ENCODE measurements at places on chromosomes 4 and X.

GRCh38 chr4:26135331-26135730 is 185.5 kb upstream of the RBPJ start:
- no peak for DNase-seq

DNA sequence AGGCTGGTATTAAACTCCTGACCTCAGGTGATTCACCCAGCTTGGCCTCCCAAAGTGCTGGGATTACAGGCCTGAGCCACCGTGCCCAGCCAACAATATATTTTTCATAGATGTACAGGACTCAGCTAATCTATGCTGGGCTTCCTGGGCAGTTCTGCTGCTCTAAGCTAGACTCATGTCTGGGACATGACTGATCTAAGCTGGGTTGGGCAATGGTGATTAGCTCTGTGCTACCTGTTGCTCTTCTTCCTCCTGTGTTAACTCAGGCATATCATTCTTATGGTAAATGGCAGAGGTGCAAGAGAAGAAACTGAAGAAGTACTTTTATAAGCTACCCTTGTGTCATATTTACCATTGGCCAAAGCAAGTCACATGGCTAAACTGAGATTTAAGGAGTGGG is 11.4 kb upstream of the SUPT20HL2 start:
- no peak for DNase-seq

GRCh38 chr4:144190009-144190408 is 49.5 kb upstream of the GYPA start:
- no peak for DNase-seq

DNA sequence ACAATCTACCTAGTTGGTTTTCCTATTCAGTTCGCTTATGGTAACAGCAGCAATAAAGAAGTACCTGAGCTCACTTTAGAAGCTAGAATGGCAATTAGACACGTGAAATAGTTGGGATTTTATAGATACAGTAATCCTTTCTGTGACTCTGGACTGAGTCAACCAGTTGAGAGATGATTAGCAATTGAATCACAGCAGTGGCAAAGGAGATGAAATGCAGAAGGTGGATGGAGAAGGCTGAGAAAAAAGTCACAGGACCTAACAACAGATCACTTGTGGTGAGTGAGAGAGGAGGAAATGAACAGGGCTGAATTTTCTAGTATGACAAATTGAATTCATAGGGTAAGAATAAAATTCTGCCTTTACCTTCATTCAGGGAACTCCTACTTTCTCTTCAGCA is 197.1 kb upstream of the MAGEB18 start:
- peak; percentile 41 for DNase-seq

DNA sequence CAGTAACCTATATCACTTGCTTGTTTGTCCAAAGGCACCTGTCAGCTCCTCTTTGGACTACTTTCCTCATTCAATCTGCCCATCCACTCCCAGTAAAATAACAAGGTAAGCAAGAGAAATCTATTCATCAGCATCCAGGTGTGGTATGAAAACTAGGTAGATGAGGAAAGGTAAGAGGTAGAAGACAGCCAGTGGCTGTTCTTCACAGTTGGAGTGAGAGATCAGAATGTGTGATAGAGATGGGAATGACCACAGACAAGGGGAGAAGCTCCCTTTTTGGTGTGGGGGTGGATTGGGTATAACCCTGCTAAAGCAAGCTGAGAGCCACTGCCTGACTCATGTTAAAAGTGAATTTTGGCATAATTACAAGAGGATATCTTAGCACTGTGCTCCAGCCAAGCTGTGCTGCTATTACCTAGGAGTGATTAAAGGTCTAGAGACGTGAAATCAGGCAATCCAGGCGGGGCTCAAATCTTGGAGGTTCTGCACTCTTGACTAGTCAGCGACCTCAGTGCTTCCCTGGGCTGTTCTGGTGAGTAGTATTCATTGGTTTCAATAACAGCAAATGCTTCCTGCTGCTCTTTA is 28.1 kb upstream of the RASL11B start:
- no peak for DNase-seq

DNA sequence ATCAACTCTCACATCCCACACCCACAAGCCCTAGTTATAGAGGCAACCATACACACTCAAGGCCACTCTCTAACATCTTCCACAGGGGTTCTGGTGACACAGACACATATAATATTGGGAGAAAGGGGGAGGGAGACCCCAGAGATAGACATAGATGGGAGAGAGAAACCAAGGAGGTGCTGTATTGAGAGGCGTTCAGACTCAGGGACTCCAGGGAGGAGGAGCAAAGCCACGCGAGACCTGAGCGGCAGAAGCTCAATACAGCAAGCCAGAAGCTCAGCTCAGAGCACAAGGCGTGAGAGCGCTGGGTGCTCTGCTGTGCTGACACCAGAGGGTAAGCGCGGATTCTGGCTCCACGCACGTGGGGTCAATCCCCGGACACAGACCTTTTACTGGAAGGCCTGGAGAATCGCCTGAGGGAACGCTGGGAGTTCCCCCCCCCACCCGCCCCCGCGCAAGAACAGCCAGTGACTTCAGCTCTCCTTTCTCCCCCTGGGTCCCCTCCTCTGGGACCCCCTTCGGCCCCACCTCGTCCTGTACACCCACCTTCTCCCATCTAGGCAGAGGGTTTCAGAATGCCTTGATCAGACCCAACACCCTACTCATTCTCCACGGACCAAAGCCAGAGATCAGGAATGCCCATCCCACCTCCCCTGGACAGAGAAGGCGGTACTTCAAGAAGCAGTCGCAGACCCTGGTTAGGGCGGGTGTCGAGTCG is 8.7 kb downstream of the MSX1 start:
- DNase-seq = no peak

- no peak for DNase-seq
Measured at GRCh38 chr4:83605210-83605609, 69.3 kb downstream of the GPAT3 start.

DNA sequence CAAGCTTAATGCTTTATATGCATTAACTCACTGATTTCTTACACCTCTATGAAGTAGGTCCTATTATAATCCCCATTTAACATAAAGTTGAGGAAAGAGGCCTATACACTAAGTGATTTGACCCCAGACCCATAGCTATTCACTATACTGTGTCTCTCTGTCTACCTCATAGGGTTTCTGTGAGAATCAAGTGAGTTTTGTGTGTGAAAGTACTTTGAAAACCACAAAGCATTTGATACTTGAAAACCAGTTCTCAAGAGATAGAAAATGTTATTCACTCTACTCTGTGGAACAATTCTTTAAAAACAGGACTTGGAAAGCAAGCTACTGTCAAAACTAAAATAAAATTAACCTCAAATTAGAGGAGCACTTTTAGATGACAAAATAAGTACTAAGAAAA is 35.0 kb downstream of the SHROOM3 start:
- no peak for DNase-seq

DNA sequence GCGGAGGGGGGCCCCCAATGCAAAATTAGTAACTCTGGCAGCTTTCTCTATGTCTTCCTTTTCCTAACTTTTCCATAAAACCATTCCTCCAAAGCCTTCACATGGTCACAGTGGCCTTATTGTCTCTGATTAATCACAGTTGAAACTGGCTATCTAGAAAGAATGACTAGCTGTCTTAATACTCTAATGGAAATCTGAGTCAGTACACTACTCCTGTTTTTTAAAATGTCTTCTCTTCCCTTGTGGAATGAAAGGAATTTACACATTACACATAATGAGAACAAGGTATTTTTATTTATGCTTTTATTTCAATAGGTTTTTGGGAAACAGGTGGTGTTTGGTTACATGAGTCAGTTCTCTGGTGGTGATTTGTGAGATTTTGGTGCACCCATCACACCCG is 66.3 kb upstream of the PUDP start:
- peak; percentile 3 for DNase-seq

DNA sequence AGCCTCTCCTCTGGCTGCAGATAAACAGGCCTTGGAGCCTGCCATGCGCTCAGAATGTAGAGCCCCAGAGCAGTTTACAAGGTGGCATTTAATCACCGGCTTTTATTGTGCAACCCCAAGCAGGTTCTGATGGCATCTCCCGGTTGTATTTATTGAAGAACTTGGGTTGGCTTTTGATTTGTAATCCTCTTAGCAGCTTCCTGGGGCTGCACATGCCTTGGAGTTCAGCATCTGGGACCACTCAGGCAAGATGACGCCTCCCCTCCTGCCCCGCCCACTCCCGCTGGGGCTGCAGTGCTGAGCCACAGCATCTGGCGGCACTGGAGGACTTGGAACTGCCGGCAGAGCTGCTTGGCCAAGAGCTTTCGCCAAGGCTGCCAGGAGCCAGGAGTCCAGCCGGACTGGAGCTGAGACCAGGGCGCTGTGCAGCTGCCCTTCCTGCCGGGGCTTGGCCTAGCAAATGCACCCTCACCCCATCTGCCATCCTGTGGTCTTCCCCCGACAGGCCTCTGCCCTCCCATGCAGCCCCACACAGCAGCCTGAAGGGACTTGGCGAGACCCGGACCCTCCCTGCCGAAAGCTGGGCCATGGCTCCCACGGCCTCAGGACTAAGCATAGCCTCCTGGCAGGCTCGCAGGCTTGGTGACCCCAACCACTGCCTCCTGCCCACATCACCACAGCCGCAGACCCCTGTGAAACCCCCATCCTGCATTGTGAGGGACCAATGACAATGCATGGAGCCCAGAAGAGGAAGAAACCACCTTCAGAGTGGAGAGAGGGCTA is 5.4 kb downstream of the HTRA3 start:
- peak; percentile 94 for DNase-seq

DNA sequence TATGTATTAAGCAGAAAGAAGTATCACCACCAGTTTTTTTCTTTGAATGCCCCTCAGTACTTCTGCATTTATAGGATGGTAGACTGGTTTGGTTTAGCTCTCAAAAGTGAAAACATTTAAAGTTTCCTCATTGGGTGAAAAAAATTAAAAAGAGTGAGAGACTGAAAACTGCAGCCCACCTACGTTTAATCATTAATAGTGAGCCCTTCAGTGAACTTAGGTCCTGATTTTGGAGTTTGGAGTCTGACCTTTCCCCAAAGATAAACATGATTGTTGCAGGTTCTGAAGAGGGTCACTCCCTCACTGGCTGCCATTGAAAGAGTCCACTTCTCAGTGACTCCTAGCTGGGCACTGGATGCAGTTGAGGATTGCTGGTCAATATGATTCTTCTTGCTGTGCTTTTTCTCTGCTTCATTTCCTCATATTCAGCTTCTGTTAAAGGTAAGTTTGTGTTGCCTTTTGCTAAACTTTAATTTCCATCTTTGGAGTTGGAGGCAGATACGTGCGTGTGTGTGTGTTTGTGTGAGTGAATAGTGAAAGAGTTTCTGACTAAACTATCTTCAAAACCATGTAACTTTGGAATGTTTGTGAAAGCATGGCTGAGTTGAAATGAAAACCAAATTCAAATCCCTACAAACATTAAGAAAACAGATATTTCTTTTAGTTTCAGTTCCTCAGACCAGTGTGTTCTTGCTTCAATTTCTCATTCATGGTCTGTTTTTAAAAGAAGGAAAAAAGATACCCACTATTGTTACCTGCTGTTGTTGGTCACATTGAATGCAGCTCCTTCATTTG is at the start of gene MTTP:
TSS of gene MTTP (plus strand) at position 295 of the 795 bp plus-strand sequence. CDS start at position 381, 86 bp downstream.
- no peak for DNase-seq

- DNase-seq = peak; percentile 86
Measured at GRCh38 chr4:108700081-108700757, 49.8 kb downstream of the OSTC start.

- DNase-seq = no peak
Measured at GRCh38 chr4:80128941-80129340, 55.9 kb upstream of the ANTXR2 start.

DNA sequence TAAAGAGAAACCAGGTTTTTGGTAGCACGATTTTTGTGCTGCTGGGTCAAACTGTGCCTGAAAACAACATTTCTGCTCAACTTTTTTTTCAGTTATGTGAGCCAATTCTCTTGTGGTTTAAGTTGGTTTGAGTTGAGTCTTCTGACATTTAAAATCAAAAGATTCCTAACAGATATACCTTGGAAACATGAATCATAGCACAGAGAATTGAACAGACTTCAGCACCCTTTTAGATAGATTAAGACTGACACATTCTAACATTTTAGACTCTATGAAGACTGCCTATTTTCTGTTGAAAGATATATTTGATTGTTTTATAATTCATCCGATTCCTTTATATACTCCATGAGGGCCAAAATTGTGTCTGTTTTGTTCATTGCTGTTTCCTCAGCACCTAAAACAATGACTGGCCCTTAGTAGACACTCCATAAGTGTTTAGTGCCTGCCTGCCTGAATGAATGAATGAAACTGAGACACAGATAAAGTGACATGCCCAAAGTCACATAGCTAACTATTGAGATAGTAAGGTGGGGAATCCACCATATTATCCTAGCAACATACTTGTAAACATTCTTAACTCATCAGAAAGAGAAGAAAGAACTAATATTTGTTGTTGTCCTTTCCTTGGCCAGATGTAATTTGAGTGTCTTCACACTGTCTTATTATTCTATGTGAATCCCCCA is 624.0 kb downstream of the MID1IP1 start:
- no peak for DNase-seq

GRCh38 chr4:161522031-161522430 is 641.8 kb downstream of the FSTL5 start:
- no peak for DNase-seq

- no peak for DNase-seq
Measured at GRCh38 chr4:159158083-159158617, 55.3 kb downstream of the RAPGEF2 start.

GRCh38 chr4:93232883-93233282 is 595.7 kb upstream of the ATOH1 start:
- no peak for DNase-seq

DNA sequence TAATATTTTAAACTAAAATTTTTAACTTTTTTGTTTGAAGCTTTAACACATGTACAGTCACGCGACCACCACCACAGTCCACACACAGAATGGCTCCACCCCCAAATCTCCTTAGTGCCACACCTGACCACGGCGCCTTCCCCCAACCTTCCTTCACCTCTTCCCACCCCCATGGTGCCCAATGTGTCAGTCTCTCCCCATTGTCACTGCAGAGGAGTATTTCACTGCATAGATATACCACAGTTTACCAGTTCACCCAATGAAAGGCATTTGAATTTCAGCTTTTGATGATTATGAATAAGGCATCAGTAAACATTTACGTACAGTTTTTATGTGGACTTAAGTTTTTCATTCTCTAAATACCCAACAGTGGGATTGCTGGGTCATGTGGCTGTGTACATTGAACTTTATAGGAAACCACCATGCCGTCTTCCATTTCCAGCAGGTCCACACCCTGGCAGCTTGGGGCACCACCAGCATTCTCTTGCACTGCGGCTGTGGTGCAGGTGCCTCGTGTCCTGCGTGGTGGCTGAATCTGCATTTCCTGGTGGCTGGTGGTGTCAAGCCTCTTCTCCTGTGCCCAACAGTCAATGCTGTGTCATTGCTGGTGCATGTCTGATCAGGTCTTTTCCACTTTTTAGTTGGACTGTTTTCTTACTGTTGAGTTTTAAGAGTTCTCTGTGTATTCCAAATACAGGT is 49.0 kb downstream of the CPLX1 start:
- DNase-seq = no peak

GRCh38 chr4:186939766-186940165 is 216.1 kb upstream of the FAT1 start:
- DNase-seq = no peak

Measured in fibroblast of skin of right quadriceps (primary cell).